H1 (cell line): ENCODE measurements at places on chromosomes 16 and 17.
A peak's percentile ranks its signal among the peaks of the same experiment; 100 is the strongest.

DNA sequence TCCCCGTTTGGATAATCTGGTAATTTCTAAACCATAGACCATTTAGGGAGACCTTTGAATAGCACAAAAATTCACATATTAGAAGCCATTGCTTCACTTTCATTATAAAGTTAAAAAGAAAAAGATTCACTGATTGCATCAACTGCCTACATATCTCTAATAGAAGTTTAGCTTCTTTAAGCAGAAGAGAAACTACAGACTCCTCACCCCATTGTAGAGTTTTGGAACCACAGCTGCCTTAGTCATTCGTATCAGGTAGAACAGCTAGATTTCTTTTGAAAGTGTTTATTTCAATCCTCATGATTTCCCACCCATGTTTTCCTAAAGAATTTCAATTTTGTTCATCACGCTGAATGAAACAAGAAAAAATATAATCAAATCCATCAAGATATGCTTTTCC, 144.8 kb downstream of the CDH8 start:
- DNase-seq = no peak

DNA sequence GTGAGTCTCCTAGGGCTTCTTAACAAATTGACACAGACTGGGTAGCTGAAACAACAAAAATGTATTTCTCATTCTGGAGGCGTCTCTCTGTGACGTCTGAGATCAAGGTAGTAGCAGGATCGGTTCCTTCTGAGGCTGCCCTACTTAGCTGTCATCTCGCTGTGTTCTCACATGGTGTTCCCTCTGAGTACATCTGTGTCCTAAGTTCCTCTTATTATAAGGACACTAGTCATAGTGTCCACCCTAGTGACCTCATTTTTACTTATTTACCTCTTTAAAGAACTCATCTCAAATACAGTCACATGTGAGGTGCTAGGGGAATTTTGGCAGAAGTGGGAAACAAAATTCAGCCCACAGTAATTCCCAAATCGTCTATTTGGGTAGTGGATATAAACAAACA, 529.1 kb downstream of the NPIPA7 start:
- DNase-seq = no peak

- DNase-seq = no peak
Measured at GRCh38 chr16:89623511-89624261, 10.2 kb downstream of the DPEP1 start.

DNA sequence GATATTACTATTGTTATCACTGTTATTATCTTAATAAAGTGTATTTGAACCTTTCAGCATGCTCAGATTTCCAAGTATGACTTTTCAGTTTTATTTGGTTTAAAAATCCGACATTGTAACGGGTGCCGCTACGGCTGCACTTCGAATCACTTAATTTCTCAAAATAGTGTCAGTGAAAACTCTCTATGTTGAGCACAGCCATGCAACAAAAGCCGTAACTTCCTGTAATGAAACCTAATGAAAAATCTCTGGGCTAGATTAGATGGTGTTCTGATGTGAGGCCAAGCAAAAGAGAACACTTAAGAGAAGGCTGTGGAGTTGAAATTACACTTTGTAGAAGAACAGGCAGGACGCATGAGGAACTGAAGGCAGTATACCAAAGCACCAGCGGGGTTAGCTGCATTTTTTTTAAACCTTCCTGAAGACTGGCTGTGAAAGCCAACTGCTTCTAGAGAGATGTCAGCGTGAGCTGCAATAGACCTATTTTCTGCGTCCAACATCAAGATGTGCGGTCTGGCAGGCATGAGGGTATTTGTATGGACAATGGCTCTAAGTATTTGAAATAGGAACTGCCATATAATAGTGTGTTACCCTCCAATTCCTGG, 1545.0 kb upstream of the GOT2 start:
- DNase-seq = no peak

GRCh38 chr16:71570144-71570543, 6.7 kb downstream of the TAT start:
- no peak for DNase-seq

- DNase-seq = no peak
Measured at GRCh38 chr16:8542393-8542792, 47.9 kb downstream of the TMEM114 start.

DNA sequence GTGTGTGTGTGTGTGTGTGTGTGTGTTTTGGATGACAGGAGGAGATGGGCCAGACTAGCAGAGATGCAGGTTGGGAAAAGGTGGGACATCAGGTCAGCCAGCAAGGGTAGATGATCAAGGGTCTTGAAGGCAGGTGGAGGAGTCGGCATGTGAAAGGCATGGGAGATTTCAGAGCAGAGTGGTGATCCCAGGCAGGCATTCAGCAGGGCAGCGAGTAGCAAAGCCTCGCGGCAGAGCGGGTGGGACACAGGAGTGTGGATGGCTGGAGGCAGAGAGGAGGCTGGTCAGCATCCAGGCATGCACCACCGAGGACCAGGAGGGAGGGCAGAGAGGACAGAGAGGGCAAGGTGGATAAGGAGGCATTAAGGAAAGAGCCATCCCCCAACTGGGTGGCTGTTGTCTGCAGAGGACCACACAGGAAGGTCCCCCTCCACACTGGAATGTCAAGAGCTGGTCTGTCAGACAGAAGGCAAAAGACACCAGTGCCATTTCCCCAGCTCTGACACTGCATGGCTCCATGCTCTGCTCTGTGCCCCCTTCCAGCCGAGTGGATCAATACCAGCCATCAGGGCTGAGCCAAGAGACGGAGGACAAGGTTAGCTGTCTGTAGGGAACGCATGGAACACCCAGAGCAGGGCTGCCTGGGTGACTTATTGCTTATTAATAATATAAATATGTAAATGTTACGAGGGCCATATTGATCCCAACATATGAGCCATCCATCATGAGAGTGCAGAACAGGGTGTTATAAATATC, 74.8 kb upstream of the RPL38 start:
- no peak for DNase-seq

DNA sequence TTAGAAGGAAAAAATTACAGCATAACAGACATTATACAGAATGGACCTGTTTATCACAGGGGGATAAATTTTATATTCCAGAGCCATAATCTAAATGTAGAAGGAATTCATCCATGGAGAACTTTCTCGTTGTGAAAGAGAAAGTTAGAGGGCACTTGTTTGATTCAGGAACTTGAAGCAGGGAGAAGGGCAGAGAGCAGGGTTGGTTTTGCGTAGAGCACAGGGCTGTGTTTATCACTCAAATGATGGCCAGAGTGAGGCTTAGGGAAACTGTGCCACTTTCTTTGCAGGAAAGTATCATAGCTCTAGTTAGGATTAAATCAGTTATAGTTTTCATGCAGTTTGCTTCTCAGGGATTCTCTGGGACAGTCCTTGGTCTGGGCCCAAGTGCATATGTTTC, 29.1 kb upstream of the MED13 start:
- no peak for DNase-seq

- no peak for DNase-seq
Measured at GRCh38 chr16:2082983-2083364, 35.2 kb downstream of the TSC2 start.

- no peak for DNase-seq
Measured at GRCh38 chr16:28826141-28826540, 3.3 kb downstream of the ATXN2L start.

DNA sequence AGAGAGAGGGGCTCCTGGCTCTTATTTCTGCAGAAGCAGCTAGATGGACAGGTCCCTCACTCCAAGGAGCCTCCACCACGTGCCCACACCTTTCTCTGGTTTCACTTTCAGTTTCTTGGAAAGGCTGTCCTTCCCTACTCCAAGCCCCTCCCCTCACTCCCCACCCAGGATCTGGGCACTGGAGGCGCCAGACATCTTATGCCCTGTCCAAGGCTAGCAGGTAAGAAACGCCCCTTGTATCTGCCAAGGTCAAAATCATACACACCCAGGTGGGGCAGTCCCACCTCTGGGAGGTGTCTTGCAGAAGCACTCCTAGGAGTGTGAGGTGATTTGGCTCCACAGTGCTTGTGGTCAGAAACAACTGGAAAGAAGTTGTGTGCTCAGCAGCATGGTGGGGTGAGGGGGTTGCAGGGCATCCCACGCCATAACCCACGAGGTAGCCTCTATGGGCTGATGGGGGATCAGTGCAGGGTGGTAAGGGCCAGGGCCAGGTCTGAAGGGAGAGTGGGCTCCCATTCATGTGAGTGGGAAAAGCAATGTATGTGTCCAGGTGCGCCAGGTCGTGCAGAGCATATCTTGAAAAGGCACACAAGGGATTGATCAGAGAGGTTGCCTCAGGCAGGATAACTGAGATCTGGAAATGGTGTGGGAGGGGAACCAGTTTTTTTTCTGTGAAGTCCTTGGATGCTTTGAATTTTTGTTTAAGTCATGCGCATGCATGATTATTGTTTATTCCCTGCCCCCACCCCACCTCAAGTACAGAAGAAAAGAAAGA, 31.8 kb upstream of the PRM1 start:
- no peak for DNase-seq

GRCh38 chr17:79855331-79856124, 16.3 kb upstream of the CBX4 start:
- DNase-seq = no peak

DNA sequence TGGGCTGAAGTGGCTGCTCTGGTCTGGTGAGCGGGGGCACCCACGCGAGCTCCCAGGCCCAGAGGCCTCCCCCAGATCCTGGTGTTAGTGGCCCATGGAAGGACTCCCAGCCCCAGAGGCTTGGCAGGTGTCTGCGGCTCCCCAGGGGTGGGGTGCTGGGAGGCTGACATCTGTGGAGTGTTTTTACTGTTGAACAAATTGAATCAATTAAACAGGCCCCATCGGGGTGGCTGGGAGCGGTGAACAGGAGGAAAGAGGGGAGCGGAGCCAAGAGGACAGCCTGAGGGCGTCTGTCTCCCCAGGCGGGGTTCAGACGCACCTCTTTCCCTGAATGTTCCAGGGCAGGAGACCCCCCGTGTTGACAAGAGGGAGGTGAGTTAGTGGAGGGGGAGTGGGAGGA, 29.9 kb downstream of the ACTG1 start:
- DNase-seq = no peak

GRCh38 chr16:83100679-83101078, 473.9 kb downstream of the CDH13 start:
- DNase-seq = no peak

DNA sequence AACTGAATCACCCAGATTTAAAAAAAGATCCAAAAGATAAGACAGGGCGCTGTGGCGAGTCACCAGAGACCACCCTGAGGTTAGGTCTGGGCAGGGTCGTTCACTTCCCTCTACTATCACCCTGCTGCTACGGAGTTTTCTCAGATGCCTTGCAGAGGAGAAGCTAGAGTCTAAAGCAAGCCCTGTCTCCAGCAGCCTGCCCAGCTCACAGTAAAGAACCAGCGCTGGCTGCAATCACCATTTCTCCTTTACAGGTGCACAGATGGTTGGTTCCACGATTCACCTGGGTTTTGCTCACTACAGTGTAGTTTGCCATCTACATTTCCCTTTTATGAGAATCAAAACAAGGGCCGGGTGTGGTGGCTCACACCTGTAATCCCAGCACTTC, 71.3 kb downstream of the SRCIN1 start:
- DNase-seq = no peak

GRCh38 chr17:77882481-77883212, 75.9 kb upstream of the TNRC6C start:
- DNase-seq = no peak

GRCh38 chr17:50426472-50426782, 409 bp downstream of the ACSF2 start:
- no peak for DNase-seq

DNA sequence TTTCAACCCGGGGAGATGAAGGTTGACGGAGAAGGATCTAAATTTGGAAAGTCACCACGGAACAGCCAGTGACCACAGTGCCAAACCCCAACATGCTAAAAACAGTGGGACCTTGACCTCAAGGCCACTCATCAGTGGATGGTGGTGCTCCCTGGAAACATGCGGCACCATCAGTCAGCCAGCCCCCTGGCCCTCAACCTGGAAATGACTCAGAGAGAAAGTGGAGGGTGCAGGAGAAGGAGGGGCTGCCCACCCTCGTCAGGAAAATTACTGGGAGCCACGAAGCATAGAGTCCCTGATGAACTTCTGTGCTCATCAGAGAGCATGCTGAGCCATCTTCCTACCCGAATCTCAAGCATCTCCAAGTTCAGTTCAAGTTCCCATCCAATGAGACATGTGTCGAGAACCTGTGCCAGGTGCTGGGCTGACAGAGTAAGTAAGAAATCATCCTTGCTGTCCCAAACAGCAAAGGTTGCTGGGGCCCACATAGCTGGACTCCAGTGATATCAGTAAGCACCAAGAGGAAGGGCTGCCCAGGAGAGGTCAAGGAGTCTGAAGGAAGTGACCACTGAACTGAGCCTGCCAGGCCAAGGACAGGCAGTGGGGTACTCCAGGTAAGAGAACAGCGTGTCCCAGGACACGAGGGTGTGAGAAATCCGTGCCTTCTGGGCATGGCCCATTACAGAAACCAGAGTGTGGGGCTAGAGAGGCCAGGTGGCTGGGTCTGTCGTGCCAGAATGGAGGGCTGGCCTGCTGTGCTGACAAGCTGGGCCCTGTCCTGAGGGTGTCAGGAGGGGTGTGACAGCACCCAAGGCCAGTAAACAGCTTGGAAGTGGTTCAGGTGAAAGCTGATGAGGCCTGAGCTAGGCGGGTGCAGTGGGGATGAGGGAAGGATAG, 5.2 kb downstream of the PECAM1 start:
- DNase-seq = no peak

GRCh38 chr16:57001026-57001679, 11.8 kb downstream of the NLRC5 start:
- no peak for DNase-seq

DNA sequence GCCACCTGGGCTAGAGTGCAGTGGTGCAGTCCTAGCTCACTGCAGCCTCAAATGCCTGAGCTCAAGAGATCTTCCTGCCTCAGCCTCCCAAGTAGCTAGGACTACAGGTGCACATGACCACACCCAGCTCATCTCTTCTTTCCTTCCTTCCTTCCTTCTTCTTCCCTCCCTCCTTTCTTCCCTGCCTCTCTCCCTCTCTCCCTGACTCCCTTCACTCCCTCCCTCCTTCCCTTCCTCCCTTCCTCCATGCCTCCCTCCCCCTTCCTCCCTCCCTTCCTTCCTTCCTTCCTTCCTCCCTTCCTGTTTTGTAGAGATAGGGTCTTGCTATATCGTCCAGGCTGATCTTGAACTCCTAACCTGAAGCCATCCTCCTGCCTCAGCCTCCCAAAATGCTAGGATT, 23.5 kb upstream of the USP36 start:
- no peak for DNase-seq

GRCh38 chr16:17277981-17278381, 192.8 kb downstream of the XYLT1 start:
- DNase-seq = peak; percentile 59
